ENCODE measurements at places on chromosomes 13 and 19. TPM values are rescaled to one million over a fixed set of nuclear protein-coding genes. Genes with fewer than 3 reads are reported as not detected.

GRCh38 chr13:50990818-50991506, 81.4 kb downstream of the RNASEH2B start:
- DNase-seq = peak; percentile 70

DNA sequence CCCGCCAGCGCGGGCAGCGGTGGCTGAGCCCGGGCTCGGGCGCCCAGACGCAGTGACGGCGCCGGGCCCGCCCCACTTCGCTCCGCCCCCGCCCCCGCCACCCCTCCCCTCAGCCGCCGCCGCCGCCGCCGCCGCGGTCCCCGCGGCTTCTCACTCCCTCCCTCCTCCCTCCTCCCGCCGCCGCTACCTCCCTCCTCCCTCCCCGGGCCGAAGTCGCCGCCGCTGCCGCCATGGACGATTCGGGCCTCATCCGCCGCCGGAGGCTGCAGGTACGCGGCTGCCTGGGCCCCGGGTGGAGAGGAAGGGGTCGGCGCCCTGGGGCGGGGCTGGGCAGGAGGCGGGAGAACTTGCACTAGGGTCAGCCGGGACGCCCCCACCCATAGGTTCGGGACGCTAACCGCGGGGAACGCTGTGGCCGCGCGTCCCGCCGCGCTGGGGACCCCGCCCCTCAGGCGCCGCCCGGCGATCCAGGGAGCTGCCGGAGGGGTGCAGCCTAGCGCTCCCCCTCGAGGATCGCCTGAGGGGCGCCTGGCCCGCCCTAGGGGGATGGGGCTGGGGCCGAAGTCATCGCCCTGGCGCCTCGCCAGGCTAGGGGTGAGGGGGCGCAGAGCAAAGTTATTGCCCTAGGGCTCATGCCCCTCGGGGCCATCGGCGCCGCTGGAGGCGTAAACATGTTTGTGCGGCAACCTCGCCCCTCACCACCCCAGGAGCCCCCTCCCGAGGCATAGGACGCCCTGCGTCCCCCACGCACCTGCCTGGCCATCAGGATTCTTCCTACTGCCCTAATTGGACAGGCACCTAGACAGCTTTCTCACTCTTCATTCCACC, 427 bp downstream of the RTBDN start:
- DNase-seq = no peak

DNA sequence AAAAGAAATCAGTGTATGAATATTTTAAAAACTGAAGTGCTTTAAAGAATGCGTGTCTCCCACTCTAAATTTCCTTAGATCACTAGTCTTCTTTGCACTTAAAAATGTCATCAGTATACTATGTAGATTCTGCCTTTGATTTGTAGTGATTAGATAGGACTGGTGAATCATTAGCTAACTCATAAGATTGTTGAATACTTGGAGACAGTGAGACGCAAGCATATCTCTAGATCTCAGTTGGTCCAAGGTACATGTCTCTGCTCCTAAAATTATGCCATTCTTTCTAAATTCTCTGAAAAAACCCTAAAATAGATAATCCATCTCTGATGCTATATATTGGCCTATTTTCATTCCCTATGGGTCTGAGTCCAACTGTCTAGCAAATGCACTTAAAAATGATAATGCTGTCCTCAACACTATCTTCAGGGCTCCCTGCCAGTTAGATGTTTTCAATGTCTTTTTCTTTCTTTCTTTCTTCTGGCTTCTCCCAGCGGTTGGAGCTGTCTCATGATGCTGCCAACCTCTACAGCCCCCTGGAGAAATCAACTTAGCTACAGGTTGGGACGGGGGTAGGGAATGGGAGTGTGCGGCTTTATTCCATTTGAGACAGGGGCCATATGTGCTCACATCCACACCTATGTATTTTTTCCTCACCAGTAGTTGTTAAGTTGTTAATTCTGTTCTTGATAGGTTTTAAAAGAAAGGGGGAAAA, 301.0 kb downstream of the NDFIP2 start:
- peak; percentile 26 for DNase-seq

- DNase-seq = no peak
Observed at GRCh38 chr13:24281188-24282008, 28.0 kb upstream of the C1QTNF9 start.

DNA sequence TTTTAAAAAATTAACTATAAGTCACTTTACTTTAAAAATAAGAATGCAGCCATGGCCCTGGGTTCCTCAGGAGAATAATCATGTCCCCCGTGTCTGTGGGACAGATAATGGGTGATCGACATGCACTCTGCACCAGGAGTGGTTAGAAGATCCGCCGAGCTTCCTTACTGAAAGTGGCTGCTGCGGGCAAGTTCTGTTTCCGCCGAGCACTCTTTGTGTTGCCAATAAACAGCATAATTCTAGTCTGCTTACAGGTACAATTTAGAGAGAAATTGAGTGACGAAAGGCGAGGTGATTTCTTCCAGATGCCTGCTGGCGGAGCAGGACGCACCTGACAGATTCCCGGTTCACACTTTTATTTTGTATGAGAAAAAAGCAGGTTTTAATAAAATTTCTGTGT, 139.0 kb downstream of the SOX1 start:
- no peak for DNase-seq

DNA sequence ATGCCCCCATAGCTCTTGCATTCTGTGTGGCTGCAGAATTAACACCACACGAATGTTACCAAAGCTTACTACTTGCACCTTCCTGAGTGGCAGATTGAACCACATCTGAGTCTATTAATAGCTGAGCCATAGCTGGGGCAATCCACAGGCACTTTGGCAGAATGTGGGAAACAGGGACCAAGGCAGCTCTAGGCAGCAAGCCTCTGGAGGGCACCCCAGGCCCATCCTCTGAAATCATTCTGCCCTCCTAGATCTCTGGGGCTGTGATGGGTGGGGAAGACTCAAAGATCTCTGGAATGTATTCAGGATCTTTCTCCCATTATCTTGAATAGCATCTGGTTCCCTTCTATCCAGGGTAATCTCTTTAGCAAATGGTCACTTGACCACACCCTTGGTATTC, 139.3 kb downstream of the TNFRSF19 start:
- peak; percentile 45 for DNase-seq

DNA sequence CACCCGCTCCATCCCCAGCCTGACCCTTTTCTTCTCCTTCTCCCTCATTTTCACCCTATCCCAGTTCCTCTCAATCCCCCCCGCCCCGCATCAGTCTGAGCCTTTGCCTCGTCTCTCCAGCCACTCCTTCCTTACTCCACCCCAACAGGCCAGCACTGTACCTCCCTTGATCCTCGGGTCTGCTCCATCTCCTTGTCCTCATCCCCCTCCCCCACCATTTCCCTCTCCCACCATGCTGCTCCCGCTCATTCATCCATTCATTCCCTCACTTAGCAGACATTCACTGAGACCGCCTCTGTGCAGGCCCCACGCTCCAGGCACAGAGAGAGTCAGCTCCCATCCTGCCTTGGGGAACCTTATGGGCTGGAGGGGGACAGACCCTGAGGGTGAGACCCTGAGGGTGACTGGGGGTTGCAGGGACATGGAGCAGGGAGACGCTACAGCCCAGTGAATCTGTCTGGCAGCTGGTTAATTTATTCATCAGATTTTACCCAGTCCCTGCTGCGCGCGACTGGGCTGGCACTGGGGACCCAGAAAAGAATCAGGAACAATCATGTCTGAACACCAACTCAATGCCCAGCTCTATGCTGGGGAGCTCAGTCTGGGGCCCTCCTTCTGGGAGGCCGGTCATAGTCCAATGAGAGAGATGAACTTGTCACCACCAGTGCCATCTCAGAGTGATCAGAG, 881 bp downstream of the ARHGAP33 start:
- DNase-seq = no peak

DNA sequence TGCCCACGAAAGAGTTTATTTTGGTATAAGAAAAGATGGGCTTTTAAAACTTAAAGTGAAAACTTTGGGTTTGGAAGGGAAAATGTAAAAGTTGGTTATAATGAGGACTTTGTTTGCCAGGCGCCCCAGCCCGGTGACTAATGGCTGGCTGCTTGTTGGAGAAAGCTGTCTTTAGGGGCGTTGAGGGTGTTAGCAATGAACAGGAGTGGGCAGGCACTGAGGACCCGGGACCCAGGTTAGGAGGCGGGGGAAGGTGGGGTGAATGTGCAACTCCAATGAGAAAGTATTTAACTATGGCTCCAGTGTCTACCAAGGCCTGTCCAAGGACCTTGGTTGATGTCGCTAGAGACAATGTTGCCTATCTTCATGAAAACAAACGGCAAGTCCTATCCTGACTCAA, 118.6 kb downstream of the ZNF536 start:
- no peak for DNase-seq

DNA sequence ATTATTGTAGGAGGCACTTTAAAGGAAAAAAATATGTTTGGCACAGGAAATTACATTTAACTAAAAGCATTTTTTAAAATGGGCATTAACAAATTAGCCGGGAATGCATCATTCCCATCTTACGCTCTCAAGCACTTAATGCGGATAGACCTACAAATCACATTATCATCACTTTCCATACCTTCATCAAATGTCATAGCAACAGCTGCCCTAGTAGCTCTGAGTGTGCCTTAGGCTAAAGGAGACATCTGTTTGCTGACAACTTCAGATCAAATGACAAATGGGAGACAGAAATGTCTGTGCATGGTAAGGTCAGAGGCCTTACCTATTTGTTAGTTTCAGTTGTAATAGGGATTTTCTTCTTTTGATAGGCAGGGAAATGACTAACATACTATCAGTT, 773.2 kb upstream of the SLC10A2 start:
- no peak for DNase-seq

GRCh38 chr13:79307866-79308298, 98.2 kb downstream of the RBM26 start:
- DNase-seq = peak; percentile 23

- DNase-seq = no peak
Observed at GRCh38 chr19:13899912-13900584, 5.9 kb downstream of the BRME1 start.

DNA sequence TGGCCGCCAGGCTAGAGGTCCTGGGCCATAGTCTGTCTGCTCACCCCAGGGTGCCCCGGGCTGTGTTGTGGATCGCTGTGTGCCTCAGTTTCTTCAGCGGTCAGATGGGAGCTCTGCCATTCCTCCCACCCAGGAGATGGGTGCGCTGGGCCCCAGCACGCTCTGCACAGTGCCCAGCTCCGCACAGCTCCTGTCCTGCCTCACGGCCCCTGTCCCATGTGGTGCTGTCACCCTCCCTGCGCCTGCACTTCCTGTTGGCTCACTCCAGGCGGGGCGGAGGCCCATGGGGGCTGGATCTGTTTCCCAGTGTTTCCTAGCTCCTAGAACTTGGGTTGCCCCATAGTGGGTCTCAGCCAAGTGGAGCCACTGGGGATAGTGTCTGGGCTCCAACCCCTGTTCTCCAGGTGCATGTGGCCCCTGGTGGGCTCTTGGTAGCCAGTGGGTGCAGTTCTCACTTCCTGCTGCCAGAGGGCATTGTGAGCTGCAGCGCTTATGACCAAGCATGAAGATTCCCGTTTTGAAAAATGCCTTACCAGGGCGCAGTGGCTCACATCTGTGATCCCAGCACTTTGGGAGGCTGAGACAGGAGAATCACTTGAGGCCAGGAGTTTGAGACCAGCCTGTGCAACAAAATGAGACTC, 69.8 kb downstream of the KDM4B start:
- DNase-seq = peak; percentile 33

DNA sequence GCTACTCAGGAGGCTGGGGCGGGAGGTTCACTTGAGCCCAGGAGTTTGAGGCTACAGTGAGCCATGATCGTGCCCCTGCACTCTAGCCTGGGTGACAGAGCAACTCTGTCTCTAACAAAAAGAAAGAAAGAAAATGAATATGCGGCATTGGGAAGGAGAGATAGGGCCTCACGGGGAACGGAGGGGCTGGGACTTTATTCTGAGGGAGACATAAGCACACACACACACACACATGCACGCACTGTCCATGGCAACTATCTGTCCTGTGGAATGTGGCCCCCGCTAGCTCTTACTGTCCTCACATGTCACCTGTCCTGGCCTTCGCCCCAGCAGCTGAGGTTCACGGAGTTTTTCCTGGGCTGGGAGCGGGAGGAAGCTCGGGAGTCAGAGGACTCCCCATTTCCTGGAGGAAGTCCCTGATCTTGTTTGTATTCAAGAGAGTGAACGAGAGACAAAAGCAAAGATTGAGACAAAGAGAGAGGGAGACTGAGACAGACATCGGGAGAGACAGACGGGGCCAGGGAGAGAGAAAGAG, 654 bp downstream of the STAP2 start:
- peak; percentile 21 for DNase-seq

- DNase-seq = peak; percentile 95
Observed at GRCh38 chr13:23673354-23673753, 103.1 kb downstream of the TNFRSF19 start.

DNA sequence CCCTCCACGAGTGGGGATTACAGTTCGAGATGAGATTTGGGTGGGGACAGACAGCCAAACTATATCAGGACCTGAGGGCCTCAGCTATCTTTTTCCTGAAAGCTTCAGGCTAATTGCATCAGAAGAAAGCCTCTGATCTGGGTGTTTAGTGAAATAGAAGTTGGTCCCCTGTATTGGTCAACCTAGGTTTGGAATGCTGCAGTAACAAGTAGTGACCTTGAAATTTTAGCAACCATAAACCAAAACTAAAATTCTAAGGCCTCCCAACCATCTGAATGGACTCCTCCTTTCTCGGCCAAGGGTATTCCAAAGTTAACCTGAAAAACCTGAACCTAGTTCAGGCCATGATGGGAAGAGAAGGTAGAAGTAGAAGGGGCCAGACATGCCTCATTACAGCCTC, 34.9 kb upstream of the OR10H1 start:
- no peak for DNase-seq

GRCh38 chr13:105464249-105464648, 1071.2 kb downstream of the EFNB2 start:
- DNase-seq = no peak

GRCh38 chr13:49844181-49844580, 51.7 kb upstream of the KPNA3 start:
- DNase-seq = no peak

- DNase-seq = no peak
Observed at GRCh38 chr19:50432221-50433028, at the start of gene MYBPC2. Gene MYBPC2, plus strand, starts transcription at chr19:50432892. Its CDS starts 62 bp downstream, at chr19:50432954.

DNA sequence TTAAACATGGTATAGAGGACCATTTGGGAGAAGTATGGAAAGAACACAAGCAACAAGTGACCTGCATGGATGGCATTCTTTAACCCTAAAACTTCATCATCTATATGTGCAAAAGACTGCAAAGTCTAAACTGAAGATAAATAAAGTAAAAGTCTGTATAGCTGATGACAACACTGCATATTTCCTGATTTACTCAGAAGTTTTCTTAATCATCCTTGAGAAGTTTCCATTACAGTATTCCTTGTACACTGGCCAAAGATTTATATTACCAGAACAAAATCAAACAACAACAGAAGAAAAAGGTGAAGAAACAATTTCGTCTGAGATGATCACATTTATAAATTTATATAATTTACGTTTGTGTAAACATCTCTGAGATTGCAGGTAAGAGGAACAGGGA, 805.7 kb downstream of the PCDH9 start:
- DNase-seq = peak; percentile 68

- peak; percentile 96 for DNase-seq
Observed at GRCh38 chr13:40401911-40402776, 264.3 kb downstream of the FOXO1 start.

GRCh38 chr19:18904334-18905057, 8.5 kb upstream of the CERS1 start:
- no peak for DNase-seq

F10 gene
- total RNA-seq = 2.7 TPM

SHISA2 gene
- 0.90 TPM for total RNA-seq

DLEU7 gene
- under 0.01 TPM for total RNA-seq

SPACA6 gene
- 8.5 TPM for total RNA-seq

NPAS1 gene
- total RNA-seq = 0.49 TPM

SHISA7 gene
- not detected for total RNA-seq

KLHL26 gene
- 5.2 TPM for total RNA-seq

TNFRSF19 gene
- 7.3 TPM for total RNA-seq

POSTN gene
- 546 TPM for total RNA-seq

SHANK1 gene
- 4.2 TPM for total RNA-seq

AP2S1 gene
- total RNA-seq = 113 TPM

ZNF208 gene
- total RNA-seq = 0.09 TPM

Measured in fibroblast of the aortic adventitia (primary cell).